Lung (tissue), 17 donors: ENCODE measurements at places on chromosomes 12 and 14. TPM values are rescaled to one million over a fixed set of nuclear protein-coding genes. Genes with fewer than 3 reads are reported as not detected.
A peak's percentile ranks its signal among the peaks of the same experiment; 100 is the strongest.

- no peak overlapping the region for H3K27ac ChIP-seq
- no peaks in the 10 kb centered on the region for H3K27me3 ChIP-seq
- no peak overlapping the region for H3K4me3 ChIP-seq
- DNase-seq: no peak
- H3K4me1 ChIP-seq: no peaks in the 10 kb centered on the region
Observed at GRCh38 chr14:29536886-29537511, 390.6 kb downstream of the PRKD1 start.

DNA sequence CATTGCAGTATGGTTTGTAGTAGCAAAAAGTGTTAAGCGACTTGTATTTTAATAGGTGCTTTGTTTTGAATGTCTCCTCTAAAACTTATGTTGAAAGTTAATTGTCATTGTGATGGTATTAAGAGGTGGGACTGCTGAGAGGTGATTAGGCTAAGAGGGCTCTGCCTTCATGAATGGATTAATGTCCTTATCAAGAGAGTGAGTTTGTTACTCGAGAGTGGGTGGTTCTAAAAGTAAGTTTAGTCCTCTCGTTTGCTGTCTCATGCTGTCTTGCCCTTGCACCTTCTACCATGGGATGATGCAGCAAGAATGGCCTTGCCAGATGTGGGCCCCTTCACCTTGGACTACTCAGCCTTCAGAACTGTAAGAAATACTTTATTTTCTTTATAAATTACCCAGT, 17.4 kb downstream of the ZDHHC17 start:
- H3K36me3 ChIP-seq: no peaks in the 10 kb centered on the region
- H3K4me3 ChIP-seq: no peak overlapping the region
- no peaks in the 10 kb centered on the region for H3K27me3 ChIP-seq
- no peak for DNase-seq
- H3K27ac ChIP-seq: no peak overlapping the region

GRCh38 chr14:92734618-92735017, 13.8 kb downstream of the LGMN start:
- H3K4me3 ChIP-seq: no peak overlapping the region
- H3K27me3 ChIP-seq: no peaks in the 10 kb centered on the region
- H3K36me3 ChIP-seq: peaks cover 13% of the 10 kb centered on the region
- H3K4me1 ChIP-seq: no peaks in the 10 kb centered on the region
- H3K27ac ChIP-seq: no peak overlapping the region
- no peak for DNase-seq

- H3K27me3 ChIP-seq: no peaks in the 10 kb centered on the region
- H3K4me3 ChIP-seq: no peak overlapping the region
- H3K36me3 ChIP-seq: peaks cover 2% of the 10 kb centered on the region
- DNase-seq: no peak
- H3K27ac ChIP-seq: no peak overlapping the region
- no peaks in the 10 kb centered on the region for H3K4me1 ChIP-seq
Observed at GRCh38 chr12:74547249-74547648, 9.6 kb downstream of the ATXN7L3B start.

DNA sequence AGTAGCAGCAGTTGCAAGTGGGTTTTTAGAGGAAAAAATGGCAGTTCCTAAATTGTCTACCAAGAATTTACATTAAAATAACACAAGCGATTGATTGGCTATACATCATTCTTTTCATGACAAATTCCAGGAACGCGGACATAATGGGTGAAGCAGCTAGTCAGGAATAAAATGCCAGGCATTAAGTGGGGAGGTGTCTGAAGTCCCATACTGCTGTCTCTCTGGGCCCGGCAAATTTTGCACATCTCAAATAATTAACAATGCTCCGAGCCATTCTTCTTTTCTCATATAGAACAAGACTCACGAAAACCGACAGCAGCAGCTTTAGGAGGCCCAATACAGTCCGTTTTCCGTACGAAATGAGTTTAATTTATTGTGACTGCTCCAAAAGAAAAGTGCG, 696 bp downstream of the RPL36AL start:
- no peak for DNase-seq
- peak overlapping the region; percentile 94 for H3K4me3 ChIP-seq
- no peaks in the 10 kb centered on the region for H3K27me3 ChIP-seq
- peaks cover 18% of the 10 kb centered on the region for H3K36me3 ChIP-seq
- H3K27ac ChIP-seq: peak overlapping the region; percentile 85

GRCh38 chr14:64654901-64655300, 49.3 kb upstream of the PLEKHG3 start:
- no peaks in the 10 kb centered on the region for H3K27me3 ChIP-seq
- H3K27ac ChIP-seq: peak overlapping the region; percentile 26

DNA sequence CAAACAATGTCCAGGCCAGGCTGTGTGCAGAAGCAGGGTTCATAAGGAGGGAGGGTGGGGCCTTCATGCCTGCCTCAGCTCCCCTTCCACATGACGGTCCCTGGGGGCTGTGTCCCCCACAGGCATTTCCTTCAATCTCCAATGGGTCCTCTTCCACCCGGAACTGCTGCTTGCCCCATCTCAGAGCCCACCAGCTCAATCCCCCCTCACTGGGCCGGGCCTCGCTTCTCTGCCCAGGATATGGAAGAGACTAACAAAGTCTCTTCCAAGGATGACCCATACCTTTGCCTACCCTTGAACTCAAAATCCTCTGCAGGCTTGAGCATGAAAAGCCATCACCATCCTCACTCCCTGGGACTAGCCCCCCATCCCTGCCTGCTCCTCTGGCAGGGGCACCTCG, 28.4 kb upstream of the FAM181A start:
- H3K27ac ChIP-seq: no peak overlapping the region
- no peaks in the 10 kb centered on the region for H3K27me3 ChIP-seq
- no peak overlapping the region for H3K4me3 ChIP-seq
- H3K4me1 ChIP-seq: no peaks in the 10 kb centered on the region
- no peak for DNase-seq

DNA sequence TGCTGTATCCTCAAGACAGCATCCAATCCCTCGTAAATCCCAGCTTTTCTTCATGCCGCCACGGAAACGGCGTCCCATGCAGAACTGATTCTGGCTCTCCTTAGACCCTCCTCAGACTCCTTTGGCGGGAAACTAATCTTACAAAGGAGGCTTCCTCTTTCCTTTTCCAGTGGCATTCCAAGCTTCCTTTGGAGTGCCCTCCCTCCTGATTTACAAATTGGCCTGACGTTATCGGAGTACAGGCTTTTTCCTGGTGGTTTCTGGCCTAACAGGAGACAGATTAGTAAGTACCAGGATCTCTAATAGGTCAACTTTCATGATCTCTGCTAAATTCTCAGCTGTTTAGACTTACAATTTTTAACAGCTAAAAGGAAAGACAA, 1.3 kb upstream of the ZDHHC17 start:
- no peaks in the 10 kb centered on the region for H3K36me3 ChIP-seq
- no peak overlapping the region for H3K4me3 ChIP-seq
- peak overlapping the region; percentile 98 for H3K27ac ChIP-seq
- no peaks in the 10 kb centered on the region for H3K27me3 ChIP-seq

DNA sequence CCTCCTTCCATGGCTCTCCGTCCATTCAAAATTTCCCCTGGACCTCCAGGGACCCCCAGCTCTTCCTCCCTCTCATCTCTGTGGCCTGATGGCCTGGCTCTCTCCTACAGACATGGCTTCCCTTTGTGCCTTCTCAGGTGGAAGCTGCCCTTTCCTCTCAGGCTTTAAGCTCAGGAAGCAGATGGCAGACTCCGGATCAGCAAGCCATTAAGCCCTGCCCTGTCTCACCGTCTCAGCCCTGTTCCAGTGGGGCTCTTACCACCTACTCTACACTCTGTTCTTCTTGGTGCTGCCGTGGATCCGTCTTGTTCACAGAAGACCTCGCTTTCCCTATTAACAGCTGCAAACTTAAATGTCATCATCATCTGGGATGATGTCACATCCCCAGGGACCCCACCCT, 33.1 kb downstream of the NPC2 start:
- no peak for DNase-seq
- no peaks in the 10 kb centered on the region for H3K4me1 ChIP-seq
- H3K27me3 ChIP-seq: no peaks in the 10 kb centered on the region
- H3K4me3 ChIP-seq: no peak overlapping the region
- no peaks in the 10 kb centered on the region for H3K36me3 ChIP-seq
- no peak overlapping the region for H3K27ac ChIP-seq

Gene LALBA
- total RNA-seq: not detected

Gene TCHP
- 17.5 TPM for total RNA-seq

Gene CLEC6A
- total RNA-seq: 1.1 TPM

Gene CLEC1B
- total RNA-seq: 2.2 TPM

Gene KRT2
- total RNA-seq: not detected
